ENCODE measurements at places on chromosomes 3 and 15. TPM values are rescaled to one million over a fixed set of nuclear protein-coding genes. Genes with fewer than 3 reads are reported as not detected.

Gene IL20RB
- total RNA-seq: 3.6 TPM

Gene UTS2B
- total RNA-seq: 1.1 TPM

Gene ZNF620
- 2.7 TPM for total RNA-seq

Gene THAP10
- total RNA-seq: 1.0 TPM

Gene CLDN11
- 61.1 TPM for total RNA-seq

Gene ANKRD63
- not detected for total RNA-seq

Gene REC114
- not detected for total RNA-seq

DNA sequence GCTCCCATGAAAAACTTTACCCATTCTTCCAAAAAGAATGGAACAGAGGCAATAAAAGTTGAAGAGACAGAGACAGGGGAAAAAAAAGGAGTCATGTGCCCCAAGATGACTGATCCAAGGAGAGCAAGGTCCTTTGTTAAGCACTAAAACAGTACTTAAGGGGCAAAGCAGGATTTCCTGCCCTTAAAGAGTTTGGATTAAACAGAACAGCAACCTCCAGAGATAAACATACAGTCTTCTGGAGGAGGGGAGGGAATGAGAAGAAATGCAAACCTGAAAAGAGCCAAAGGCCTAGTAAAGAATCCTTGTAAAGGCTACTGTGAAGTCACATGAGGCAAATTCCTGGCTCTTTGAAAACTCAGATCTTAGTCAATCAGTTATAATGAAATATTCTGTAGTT lies 38.2 kb downstream of the SHQ1 start:
- DNase-seq: no peak

DNA sequence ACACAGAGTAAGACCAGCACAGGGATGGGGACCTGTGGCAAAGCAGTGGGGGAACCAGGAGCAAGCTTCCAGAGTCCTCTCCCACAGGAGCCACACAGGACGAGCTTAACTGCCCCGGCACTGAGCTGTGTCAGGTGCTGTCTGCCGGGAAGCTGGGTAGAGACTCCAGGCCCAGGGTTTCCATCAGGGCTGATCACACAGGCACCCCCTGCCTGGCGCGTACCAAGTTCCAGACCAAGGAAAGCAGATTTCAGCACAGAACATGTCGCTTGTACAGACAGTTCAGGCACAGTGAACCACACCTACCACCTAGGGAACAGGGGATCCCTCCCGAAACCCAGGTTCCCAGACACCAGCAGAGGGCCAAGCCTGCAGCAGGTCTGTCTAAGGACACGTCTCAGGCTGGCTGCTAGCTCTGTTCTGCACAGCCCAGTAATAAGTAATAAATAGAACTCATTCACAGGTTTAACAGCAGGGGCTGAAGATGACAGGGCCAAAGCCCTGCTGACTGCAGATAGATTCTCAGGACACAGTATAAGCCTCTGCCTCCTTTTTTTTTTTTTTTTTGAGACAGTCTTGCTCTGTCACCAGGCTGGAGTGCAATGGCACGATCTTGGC lies 30.2 kb upstream of the OCA2 start:
- no peak for DNase-seq

GRCh38 chr3:114411190-114411668 lies 117.4 kb downstream of the TIGIT start:
- DNase-seq: no peak

DNA sequence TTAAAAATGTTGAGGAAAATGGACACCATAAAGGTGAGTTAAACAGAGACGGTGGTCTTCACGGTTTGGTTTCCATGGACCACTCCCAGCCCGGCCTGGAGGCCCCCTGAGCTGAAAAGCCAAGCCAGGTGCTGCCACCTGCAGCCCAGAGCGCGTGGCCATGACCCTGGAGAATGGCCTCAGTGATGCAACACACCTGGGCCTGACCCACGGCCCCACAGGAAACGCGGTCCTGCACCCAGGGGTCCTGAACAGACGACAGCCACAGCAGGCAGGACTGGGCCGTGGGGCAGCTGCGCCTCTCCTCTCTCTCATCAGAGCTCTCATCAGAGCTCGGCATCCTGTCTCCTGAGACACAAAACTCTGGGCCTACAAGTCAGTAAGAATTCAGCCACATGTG lies 64.1 kb downstream of the NIPA2 start:
- DNase-seq: no peak

GRCh38 chr3:62201438-62202035 lies 171.8 kb downstream of the FEZF2 start:
- no peak for DNase-seq

DNA sequence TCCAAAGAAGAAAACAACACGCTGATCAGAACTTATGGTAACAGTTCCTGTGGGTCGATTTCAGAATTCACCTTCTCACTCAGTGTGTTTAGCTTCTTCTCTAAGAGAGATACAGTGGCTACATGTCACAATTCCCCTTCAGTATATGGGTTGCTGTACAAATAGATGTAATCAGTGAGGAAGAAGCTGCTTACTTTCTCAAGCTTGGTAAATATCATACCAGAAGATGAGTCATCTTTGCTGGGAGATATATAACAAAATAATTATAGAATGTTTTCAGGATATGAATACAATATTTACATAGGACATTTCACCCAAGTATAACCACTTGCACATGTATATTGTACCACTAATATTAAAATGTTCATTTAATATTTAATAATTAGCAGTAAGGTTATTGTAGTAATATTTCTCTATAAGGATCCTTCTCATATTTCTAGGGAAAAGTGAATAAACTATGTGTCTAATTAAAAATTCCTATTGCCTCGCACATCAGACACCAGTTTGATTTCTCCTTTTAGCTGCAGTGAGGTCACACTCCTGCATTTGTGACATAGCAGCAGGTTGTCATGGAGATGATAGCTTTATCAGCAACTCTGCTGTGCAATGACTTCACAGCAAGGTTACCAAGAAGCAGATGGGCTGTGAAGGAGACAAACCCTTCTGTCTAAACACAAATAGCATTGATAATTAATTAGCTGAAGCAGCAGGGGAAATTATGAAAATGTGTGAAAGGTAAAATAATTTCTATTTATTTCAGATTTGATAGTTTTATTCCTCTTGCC lies 211.4 kb downstream of the TUSC7 start:
- no peak for DNase-seq

- no peak for DNase-seq
These were observed 9.7 kb upstream of the SCAANT1 start for GRCh38 chr3:63921741-63922482.

DNA sequence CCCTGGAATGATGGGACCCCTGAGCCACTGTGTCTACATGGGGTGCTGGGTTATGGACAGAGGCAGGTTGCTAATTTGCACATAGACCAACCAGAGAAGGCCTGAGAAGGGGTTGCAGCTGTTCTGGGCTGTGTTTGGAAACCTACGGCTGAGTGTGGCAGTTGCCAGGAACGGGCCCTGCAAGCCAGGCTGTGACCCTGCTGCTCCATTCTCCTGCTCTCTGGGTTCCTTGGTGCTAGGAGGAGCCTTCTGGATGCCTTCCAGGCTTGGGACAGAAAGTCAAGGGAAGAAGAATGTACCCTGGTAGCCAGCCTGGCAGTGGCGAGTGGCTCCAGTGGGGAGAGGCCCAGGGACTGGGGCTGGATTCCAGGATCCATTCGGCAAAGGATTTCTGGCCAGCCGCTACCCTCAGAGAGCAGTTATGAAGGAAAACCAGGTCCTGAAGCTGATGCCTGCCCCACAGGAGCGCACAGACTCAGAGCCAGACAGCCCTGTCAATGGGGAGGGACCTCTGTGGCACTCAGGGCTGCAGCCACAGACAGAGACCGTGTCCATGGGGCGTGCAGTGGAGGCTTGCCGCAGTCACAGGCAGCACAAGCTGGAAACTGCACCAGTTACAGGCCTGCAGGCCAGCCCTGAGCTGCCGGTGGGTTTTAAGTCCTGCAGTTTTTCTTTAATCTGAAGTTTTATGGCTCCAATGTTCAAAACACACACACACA lies 55.1 kb upstream of the ACAD9 start:
- DNase-seq: no peak

DNA sequence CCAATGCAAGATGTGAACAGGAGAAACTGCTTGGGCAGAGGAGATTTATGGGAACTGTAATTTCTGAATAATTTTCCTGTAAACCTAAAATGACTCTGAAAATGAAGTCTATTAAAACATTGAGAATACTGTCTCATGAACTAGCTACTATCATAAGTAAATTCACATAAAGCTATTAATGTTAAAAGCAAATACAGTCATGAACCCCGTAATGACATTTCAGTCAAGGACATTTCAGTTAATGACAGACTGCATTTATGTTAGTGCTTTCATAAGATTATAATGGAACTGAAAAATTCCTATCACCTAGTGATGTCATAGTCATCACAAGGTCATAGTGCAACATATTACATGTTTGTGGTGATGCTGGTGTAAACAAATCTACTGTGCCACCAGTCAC lies 17.2 kb downstream of the CBLB start:
- no peak for DNase-seq

DNA sequence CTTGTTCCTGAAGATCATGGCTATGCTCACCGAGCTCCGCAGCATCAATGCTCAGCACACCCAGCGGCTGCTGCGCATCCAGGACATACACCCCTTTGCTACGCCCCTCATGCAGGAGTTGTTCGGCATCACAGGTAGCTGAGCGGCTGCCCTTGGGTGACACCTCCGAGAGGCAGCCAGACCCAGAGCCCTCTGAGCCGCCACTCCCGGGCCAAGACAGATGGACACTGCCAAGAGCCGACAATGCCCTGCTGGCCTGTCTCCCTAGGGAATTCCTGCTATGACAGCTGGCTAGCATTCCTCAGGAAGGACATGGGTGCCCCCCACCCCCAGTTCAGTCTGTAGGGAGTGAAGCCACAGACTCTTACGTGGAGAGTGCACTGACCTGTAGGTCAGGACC lies 35.2 kb downstream of the NR1I2 start:
- DNase-seq: no peak

GRCh38 chr3:100029689-100030088 lies 84.6 kb downstream of the FILIP1L start:
- DNase-seq: no peak

GRCh38 chr3:50459785-50460184 lies 43.6 kb downstream of the CACNA2D2 start:
- DNase-seq: no peak

DNA sequence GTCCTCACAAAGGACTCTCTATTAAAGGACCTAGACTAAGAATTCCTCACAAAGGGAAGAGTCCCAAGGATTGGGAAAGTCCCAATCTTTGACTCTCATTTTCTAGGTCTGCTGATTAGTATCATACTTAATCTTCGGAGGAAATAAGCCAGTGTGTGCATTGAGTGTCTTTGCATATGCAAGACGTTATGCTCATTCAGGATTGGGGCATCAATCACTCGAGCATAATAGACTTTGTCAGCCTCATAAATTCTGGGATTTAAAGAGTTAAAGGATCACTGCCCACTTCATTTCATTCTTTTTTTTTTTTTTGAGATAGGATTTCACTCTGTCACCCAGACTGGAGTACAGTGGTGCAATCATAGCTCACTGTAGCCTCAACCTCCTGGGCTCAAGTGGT lies 154.3 kb downstream of the RBPMS2 start:
- DNase-seq: no peak

- no peak for DNase-seq
These were observed 5.1 kb downstream of the SCAMP2 start for GRCh38 chr15:74868059-74868458.

DNA sequence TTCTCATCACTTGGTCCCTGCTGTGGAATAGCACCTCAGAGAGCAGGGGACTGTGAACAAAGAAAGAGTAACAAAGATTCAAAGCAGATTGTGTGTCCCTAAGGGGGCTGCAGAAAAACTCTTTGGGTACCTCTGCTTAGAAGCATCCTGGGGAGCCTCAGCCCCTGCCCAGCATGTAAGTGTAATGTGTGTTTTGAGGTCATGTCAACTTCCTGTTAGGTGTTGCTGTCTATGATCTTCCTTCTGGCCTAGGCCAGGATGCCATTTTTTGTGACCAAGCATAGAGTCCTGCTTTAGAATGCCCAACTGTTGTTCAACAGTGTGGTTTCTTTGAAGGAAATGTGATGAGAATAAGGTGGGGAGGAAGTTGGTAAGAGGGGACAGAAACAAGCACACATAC lies 77.1 kb upstream of the BCL6 start:
- DNase-seq: no peak
